ENCODE measurements at places on chromosomes 12 and 14. TPM values are rescaled to one million over a fixed set of nuclear protein-coding genes. Genes with fewer than 3 reads are reported as not detected.

The KRT80 gene
- polyA plus RNA-seq = 0.05 TPM

The TNS2 gene
- 5.0 TPM for polyA plus RNA-seq

The NOVA1 gene
- polyA plus RNA-seq = 4.9 TPM

The TGM1 gene
- 1.8 TPM for polyA plus RNA-seq

The NELL2 gene
- 56.8 TPM for polyA plus RNA-seq

The TMEM132D gene
- polyA plus RNA-seq = 2.8 TPM

The VSIG10 gene
- polyA plus RNA-seq = 42.7 TPM

The GRIP1 gene
- polyA plus RNA-seq = 4.5 TPM

The AQP6 gene
- polyA plus RNA-seq = 0.06 TPM

The ST8SIA1 gene
- polyA plus RNA-seq = 1.6 TPM

The LHX5 gene
- polyA plus RNA-seq = 4.6 TPM

The CPNE6 gene
- 0.05 TPM for polyA plus RNA-seq

The C12orf56 gene
- polyA plus RNA-seq = 2.0 TPM

The SBNO1 gene
- 6.7 TPM for polyA plus RNA-seq

The ZCRB1 gene
- 12.9 TPM for polyA plus RNA-seq

The CD69 gene
- not detected for polyA plus RNA-seq

The PPM1H gene
- 17.3 TPM for polyA plus RNA-seq

The B4GALNT1 gene
- polyA plus RNA-seq = 2.3 TPM

The DBX2 gene
- polyA plus RNA-seq = 0.05 TPM

The USP30 gene
- polyA plus RNA-seq = 14.6 TPM

The OAS2 gene
- polyA plus RNA-seq = not detected

The VRTN gene
- 189 TPM for polyA plus RNA-seq

The KCNJ8 gene
- polyA plus RNA-seq = 0.48 TPM

The PLA2G1B gene
- polyA plus RNA-seq = 0.19 TPM

The AICDA gene
- polyA plus RNA-seq = not detected

The NFE2 gene
- 6.1 TPM for polyA plus RNA-seq

The PTPRQ gene
- not detected for polyA plus RNA-seq

The CEP170B gene
- 9.1 TPM for polyA plus RNA-seq

The MUCL1 gene
- not detected for polyA plus RNA-seq

The DPPA3 gene
- polyA plus RNA-seq = 0.30 TPM

The SMCO2 gene
- polyA plus RNA-seq = 0.11 TPM

The PRH1 gene
- polyA plus RNA-seq = 4.5 TPM

The USP44 gene
- 88.6 TPM for polyA plus RNA-seq

The IAPP gene
- polyA plus RNA-seq = not detected

Measured in H1 (cell line).